ENCODE measurements at places on chromosomes 2 and 18. TPM values are rescaled to one million over a fixed set of nuclear protein-coding genes. Genes with fewer than 3 reads are reported as not detected.

CKAP2L gene
- 14.4 TPM for total RNA-seq

KCNJ3 gene
- not detected for total RNA-seq

GRCh38 chr2:53652131-53652530, 115.5 kb upstream of the CHAC2 start:
- no peak for DNase-seq

- DNase-seq: no peak
These were observed 171.1 kb downstream of the HDAC4 start for GRCh38 chr2:239229545-239230279.

DNA sequence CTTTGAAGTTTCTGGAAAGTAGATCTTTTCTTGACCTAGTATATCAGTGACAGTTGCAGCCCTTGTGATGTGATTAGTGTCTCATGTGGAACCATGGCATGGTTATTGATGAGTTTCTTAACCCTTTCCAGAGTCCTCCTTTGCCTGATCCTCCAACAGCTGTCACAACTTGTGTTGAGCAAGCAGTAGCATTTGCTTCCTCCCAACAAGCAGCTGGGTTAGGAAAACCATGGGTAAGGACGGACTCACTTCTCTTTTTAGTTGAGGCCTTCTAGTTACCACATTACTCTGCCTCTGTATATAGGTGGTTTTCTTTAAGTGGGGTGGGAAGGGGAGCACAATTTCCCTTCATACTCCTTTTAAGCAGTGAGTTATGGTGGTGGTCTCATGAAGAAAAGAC, 96.3 kb downstream of the XRCC5 start:
- no peak for DNase-seq

GRCh38 chr2:101433465-101433864, 41.4 kb downstream of the RFX8 start:
- no peak for DNase-seq

GRCh38 chr18:57218281-57218680, 71.4 kb downstream of the BOD1L2 start:
- DNase-seq: no peak

GRCh38 chr2:85684806-85685205, 9.4 kb upstream of the GNLY start:
- no peak for DNase-seq

DNA sequence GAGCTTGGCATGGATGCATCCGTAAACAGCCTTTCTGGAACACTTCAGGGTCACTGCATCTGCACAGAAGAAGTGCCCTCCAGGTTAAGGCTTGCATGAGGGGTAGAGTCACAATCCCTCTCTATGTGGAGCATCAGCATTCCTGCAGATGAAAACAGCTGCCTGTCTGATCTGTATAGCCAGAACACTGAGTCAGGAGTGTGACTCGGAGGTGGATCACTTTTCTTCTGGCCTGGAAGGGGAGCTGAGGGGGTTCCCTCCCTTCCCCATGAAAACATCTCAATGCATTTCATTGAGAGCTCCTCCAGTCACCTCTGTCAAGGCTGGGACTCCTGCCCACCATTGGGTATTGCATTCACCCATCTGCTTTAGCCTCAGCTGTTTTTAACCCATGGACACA, 72.5 kb upstream of the SERPINE2 start:
- DNase-seq: no peak

- DNase-seq: no peak
These were observed 50.3 kb downstream of the SETBP1 start for GRCh38 chr18:44730803-44731529.

DNA sequence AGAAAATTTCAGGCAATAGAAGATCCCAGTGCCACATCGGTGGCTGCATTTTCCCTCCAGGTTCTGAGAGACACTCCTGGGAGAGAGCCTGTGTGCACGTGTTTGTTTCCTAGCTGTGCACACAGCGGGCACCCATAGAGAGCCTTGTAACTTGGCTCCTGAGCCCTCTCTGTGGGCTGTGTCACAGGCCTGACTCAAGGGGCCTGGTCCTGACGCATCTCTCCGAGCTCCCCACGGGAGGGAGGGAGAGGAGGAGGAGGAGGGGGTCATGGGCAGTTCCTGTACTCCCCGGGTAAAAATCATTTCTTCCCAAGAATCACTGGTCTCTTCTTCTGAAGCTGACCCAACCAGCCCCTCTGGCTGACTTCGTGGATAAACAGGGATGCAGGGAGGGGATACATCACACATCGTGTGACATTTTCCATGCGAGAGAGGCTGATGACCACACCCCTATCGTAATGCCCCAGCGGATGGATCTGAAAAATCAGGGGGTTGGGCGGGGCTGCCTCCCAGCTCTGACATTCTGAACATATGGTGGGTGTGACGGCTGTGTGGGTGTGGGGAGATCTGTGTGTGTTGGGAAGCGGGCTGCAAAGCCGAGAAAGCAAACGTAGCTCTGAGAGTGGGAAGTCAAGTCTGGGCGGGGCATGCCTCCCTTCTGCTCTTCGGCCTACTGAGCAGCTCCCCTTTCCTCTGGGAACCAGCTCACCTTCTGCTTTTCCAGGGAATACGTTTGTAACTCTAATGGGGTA, 308.3 kb upstream of the HS6ST1 start:
- DNase-seq: no peak

DNA sequence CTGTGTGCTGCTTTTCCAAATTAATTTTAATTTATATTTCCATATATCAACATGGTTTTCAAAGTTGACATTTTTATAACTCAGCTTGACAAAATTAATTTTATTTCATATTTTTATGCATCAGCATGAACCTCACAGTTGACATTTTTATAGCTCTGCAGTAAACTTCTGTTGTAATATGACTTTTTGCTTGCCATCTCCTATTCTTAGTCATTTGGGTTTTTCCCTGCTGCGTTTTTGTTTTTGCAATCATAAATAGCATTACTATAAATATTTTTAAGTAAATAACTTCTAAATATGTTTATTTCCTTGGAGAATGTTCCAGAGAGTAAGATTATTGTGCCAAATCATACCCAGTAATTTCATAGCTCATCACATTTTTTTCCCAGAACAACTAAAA, 21.0 kb upstream of the L3MBTL4 start:
- DNase-seq: no peak

- no peak for DNase-seq
These were observed 10.0 kb downstream of the TTL start for GRCh38 chr2:112491946-112492345.

All from esophagus squamous epithelium (tissue), 5 donors.